ENCODE measurements at places on chromosomes 1 and 21. TPM values are rescaled to one million over a fixed set of nuclear protein-coding genes. Genes with fewer than 3 reads are reported as not detected.

DNA sequence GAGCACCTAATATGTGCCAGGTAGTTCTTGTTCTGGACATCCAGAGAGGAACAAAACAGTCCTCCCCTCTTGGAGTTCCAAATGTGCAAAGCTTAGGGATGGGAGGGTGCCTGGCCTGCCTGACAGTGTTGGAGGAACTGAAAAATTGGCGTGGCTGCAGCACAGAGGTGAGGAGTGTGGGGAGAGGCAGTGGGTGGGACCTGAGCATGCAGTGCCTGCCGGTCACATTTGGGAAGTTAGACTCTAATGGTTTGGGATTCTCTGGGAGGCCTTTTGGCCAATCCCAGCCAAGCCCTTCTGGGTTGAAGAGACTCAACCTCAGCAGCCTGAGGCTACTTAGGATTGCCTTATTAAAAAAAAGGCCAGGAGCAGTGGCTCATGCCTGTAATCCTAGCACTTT lies 2.3 kb upstream of the TCEA3 start:
- no peaks in the 10 kb centered on the region for H3K36me3 ChIP-seq
- H3K27me3 ChIP-seq = peaks cover 40% of the 10 kb centered on the region
- peaks cover 33% of the 10 kb centered on the region for H3K4me1 ChIP-seq
- no peak for DNase-seq
- H3K4me3 ChIP-seq = no peak overlapping the region
- H3K27ac ChIP-seq = no peak overlapping the region

Gene CATSPERE
- total RNA-seq = 0.79 TPM

Gene SMYD2
- 34.3 TPM for total RNA-seq

Gene CELA3B
- total RNA-seq = not detected

DNA sequence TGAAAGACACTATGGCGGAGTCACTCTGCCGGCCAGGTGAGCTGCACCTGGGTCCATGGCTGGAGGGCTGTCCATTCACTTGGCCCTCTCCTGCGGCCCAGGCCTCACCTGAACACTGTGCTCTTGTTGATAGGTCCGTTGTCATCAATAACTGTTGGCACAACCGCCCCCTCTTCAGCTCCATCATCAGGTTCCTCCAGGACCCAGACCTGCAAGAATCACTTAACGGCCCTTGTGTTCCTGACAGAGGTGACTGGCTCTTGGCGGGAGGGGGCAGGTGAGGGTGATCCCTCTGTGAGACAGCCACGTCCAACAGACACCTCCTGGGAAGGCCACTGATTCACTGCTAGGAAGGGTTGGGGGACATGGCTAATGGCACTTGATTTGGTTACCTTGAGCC lies 54.9 kb downstream of the INAVA start:
- H3K27ac ChIP-seq = no peak overlapping the region
- DNase-seq = no peak
- no peak overlapping the region for H3K4me3 ChIP-seq
- H3K4me1 ChIP-seq = no peaks in the 10 kb centered on the region
- H3K36me3 ChIP-seq = no peaks in the 10 kb centered on the region
- no peaks in the 10 kb centered on the region for H3K27me3 ChIP-seq

DNA sequence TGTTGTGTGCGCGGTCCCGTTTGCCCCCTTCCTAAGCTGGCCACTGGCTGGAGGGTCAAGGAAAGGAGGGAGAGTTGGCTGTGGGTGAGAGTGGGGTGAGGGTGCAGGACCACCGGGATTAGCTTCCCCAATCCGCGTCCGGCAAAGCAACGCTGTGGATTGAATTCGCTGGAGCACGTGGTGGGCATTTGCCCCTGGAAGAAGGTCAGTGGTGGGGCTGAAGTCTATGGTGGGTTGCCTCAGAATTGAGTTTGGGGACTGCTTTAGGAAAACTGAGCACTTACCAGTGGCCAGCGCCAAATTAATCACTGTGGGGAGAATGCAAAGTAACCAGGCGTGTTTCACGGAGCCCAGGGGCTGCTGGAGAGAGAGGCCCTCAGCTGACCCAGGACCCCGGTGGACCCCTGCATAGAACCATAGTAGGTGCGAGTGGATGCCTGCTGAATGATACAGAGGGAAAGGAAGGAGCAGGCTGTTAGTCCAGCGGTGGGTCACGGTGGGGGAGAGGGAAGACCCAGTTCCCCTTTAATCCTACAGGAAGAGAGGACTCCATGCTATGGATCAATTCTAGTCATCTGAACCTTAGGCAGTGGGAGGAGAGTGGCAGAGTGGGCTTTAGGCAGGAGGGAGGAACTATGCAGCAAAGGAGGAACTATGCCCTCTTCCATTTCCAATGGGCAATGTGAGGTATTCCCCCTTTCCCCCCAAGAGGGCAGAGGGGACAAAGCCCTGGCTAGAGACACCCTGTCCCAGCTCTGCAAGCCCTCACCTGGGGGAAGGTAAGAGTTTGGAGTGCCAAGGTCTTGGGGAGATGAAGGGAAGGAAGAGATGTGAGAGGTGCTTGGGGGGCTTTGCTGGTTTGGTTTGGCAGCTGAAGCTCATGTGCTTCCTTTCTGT lies 1.2 kb downstream of the TNFRSF8 start:
- peaks cover 2% of the 10 kb centered on the region for H3K4me1 ChIP-seq
- H3K4me3 ChIP-seq = no peak overlapping the region
- DNase-seq = no peak
- peaks cover 8% of the 10 kb centered on the region for H3K27me3 ChIP-seq
- no peak overlapping the region for H3K27ac ChIP-seq

- H3K27ac ChIP-seq = no peak overlapping the region
- H3K27me3 ChIP-seq = no peaks in the 10 kb centered on the region
- no peaks in the 10 kb centered on the region for H3K4me1 ChIP-seq
- H3K4me3 ChIP-seq = no peak overlapping the region
- peaks cover 11% of the 10 kb centered on the region for H3K36me3 ChIP-seq
Measured at GRCh38 chr1:19199969-19200604, 10.0 kb downstream of the UBR4 start.

Gene SH2D1B
- total RNA-seq = 0.82 TPM

Gene CYP4X1
- not detected for total RNA-seq

DNA sequence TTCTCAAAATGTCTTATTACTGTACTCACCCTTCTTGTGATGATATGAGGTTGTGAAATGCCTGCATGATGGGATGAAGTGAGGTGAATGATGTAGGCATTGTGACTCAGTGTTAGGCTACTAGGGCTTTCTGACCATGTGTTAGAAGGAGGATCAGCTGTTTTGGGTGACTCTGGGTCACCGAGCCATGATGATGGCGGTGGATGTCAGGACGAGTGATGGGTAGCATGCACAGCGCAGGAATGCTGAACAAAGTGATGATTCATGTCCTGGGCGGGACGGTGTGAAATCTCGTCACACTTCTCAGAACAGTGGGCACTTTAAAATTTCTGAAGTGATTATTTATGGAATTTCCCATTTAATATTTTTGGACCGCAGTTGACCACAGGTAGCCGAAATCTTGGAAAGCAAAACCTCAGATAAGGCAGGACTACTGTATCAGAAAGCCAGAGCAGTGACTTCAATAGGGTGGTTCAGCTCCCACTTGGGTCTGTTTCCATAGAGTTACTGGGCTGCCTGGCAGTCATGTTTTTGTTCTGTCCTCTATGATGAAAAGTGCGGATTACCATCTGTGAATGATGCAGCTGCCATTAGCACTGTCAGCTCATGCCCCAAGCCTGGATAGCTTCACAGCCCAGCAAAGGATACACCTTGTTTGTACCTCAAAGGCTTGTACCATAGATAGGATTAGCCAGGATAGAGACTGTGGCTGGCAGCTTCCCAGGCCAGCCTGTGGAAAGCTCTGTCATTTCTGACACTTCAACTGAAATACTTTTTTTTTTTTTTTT lies 26.6 kb downstream of the IL6R start:
- no peak overlapping the region for H3K4me3 ChIP-seq
- H3K4me1 ChIP-seq = peaks cover 67% of the 10 kb centered on the region
- peaks cover 78% of the 10 kb centered on the region for H3K36me3 ChIP-seq
- no peak for DNase-seq

DNA sequence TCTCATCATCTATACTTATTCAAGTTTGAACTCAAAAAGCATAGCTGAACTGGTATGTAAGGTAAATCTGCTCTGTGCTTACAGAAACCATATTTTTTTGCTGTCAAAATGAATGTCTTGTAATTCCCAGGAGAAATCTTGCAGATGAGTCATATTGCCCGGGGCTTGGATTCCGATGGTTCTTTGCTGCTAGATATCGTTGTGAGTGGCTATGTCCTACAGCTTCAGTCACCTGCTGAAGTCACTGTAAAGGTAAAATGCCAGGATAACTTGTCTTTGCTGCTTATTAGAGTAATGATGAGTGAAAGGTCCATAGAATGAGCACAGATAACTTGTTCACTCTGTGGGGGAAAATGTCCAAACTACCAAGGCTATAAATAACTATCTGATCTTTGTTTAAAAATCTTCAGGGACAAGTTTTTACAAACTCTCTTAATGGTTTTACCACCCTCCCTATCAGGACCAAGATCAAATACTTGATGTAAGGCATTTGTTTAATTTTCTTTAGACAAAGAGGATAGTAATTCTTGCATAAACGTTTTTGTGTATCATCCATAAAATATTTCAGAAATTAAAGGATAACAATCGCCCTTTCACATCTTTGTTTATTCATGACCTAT lies 222.3 kb downstream of the TPR start:
- H3K36me3 ChIP-seq = no peaks in the 10 kb centered on the region
- H3K27me3 ChIP-seq = no peaks in the 10 kb centered on the region
- H3K4me3 ChIP-seq = no peak overlapping the region
- no peaks in the 10 kb centered on the region for H3K4me1 ChIP-seq
- no peak for DNase-seq
- no peak overlapping the region for H3K27ac ChIP-seq

Gene SPATA46
- not detected for total RNA-seq

Gene FAM72A
- total RNA-seq = 1.7 TPM

GRCh38 chr21:42009018-42009830 lies 936 bp downstream of the ZBTB21 start:
- H3K4me1 ChIP-seq = peaks cover 19% of the 10 kb centered on the region
- peak overlapping the region; percentile 95 for H3K4me3 ChIP-seq
- DNase-seq = no peak
- no peaks in the 10 kb centered on the region for H3K36me3 ChIP-seq
- H3K27ac ChIP-seq = peak overlapping the region; percentile 97

- no peaks in the 10 kb centered on the region for H3K27me3 ChIP-seq
- H3K4me1 ChIP-seq = no peaks in the 10 kb centered on the region
- H3K36me3 ChIP-seq = no peaks in the 10 kb centered on the region
- DNase-seq = no peak
Measured at GRCh38 chr1:224582041-224582440, 34.1 kb upstream of the CNIH3 start.

DNA sequence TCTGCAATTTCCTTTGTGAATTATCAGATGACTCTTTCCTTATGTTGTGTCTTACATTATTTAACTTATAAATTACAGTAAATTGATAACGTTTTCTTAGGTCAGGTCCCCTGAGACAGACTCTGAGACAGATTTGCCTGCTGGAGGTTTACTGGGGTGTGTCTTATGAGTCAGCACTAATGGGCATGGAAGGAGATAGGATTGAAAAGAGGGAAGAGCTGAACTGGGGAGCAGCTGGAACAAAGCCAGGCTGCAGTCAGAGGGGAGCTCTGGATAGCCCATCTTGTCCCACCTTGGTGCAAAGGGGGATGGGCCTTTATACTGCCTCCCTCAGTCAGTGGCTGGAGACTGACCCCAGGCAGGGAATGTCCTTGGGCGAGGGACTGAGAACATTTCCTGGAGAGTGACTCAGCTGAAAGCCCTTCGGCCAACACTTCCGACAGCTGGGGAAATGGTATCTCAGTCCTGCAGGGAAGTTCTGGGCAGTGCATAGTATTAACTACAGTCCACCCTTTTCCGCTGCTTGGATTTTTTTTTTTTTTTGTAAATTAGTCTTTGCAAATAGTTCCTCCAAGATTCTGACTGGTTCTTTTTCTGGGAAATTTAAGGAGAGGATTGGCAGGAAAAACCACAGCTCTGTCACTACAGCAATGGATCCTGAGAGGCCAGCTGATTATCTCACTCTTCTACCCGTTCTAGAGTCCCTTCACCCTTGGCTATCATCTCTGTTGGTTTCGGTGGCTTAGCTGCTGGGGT lies 39.1 kb upstream of the CDC42BPA start:
- peaks cover 6% of the 10 kb centered on the region for H3K27me3 ChIP-seq
- H3K27ac ChIP-seq = no peak overlapping the region
- no peak for DNase-seq
- no peaks in the 10 kb centered on the region for H3K36me3 ChIP-seq
- no peak overlapping the region for H3K4me3 ChIP-seq

DNA sequence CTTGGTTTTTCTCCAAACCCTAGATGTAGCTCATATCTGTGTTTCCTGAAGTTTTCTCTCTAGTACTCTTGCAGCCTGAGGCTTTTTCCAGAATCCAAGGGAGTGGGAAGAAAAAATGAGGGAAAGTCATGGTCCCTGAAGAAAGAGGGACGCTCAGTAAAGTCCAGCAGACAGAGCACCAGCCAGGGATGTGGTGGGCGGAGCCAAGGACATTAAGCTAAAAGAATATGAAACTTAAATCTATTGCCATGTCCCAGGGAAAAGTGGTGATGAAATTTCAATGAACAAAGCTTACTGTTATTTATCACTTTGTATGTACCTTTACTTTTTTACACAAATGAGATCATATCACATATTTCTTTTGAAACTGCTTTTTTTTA lies 430.2 kb downstream of the USP25 start:
- no peaks in the 10 kb centered on the region for H3K4me1 ChIP-seq
- H3K27ac ChIP-seq = no peak overlapping the region
- no peaks in the 10 kb centered on the region for H3K36me3 ChIP-seq
- H3K4me3 ChIP-seq = no peak overlapping the region
- DNase-seq = no peak

Gene GJA4
- not detected for total RNA-seq

DNA sequence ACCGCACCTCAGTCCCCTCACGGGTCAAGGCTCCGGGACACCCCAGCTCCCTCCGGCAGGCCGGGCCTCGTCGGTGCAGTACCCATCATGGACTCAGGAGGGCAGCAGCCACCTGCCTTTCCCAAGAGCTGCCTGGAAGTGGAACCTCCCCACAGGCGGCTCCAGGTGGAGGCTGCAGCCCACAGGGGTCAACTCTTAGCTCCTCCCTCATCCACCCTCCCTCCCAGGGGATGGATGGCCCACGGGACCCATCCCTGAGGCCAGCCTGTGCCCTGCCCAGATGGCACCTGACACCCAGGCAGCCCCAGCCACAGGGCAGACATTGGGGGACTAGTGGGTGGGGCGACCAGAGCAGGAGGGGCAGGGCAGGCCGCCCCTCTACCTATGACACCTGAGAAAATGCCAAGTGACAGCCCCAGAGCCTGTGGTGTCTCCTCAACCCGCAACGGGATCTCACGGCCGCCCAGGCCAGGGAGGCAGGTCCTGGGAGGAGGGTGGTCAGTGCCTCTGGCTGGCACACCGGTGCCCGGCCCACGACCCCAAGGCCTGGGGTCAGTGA lies 1.2 kb upstream of the ARHGEF16 start:
- H3K4me3 ChIP-seq = no peak overlapping the region
- DNase-seq = peak; percentile 38
- no peaks in the 10 kb centered on the region for H3K27me3 ChIP-seq
- H3K36me3 ChIP-seq = no peaks in the 10 kb centered on the region
- peaks cover 18% of the 10 kb centered on the region for H3K4me1 ChIP-seq
- no peak overlapping the region for H3K27ac ChIP-seq

- no peaks in the 10 kb centered on the region for H3K4me1 ChIP-seq
- no peak overlapping the region for H3K27ac ChIP-seq
- H3K36me3 ChIP-seq = no peaks in the 10 kb centered on the region
- no peak for DNase-seq
Measured at GRCh38 chr21:25710550-25710949, 24.2 kb downstream of the ATP5PF start.

All from T-cell (primary cell).